ENCODE measurements at places on chromosomes 3 and 15.

DNA sequence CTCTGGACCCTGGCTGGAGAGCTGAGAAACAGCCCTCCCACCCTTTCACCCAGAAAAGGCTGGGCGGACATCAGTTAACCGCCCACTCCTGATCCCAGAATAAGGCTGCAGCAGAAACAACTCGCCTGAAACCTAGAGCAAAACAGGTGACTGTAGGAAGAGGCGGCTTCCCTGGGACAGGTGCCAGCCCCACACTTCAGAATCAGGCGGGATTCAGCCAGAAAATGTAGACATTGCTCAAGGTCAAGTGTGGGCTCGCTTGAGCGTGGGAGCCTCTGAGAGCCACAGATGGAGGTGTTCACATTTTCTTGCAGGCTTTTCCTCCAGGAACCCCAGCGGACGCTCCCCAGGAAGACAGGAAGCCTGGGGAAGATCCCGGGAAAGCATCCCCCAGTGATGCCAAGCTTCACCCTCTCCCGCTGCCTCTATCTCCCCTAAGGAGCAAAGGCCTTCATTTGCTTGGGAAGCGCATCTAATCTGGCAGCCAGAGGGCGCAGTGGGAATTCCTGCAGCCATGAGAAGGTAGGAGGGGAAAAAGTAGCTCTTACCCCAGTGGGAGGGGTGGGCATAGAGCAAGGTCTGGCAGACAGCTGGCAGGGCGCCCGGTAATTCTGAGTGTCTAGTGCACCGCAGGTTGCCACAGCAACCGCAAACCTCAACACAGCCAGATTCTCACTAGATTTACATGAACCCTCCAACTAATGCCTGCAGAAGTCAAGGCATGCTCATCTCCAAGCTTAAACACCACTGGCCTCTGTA lies 77.7 kb downstream of the OCA2 start:
- DNase-seq = no peak

GRCh38 chr3:28122227-28122626 lies 119.2 kb upstream of the CMC1 start:
- no peak for DNase-seq

DNA sequence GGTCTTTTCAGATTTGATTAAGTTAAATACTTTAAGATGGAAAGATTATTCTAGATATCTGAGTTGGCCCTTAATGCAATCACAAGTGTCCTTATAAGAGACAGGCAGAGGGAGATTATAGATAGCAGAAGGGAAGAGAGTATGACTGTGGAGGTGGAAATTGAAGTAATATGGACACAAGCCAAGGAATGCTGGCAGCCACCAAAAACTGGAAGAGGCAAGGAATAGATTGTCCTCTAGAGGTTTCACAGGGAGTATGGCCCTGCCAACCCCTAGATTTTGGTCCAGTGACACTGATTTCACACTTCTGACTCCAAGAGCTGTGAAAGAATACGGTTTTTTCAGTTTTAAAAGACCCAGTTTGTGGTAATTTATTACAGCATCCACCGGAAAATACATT lies 1498.7 kb upstream of the CADM2 start:
- no peak for DNase-seq

DNA sequence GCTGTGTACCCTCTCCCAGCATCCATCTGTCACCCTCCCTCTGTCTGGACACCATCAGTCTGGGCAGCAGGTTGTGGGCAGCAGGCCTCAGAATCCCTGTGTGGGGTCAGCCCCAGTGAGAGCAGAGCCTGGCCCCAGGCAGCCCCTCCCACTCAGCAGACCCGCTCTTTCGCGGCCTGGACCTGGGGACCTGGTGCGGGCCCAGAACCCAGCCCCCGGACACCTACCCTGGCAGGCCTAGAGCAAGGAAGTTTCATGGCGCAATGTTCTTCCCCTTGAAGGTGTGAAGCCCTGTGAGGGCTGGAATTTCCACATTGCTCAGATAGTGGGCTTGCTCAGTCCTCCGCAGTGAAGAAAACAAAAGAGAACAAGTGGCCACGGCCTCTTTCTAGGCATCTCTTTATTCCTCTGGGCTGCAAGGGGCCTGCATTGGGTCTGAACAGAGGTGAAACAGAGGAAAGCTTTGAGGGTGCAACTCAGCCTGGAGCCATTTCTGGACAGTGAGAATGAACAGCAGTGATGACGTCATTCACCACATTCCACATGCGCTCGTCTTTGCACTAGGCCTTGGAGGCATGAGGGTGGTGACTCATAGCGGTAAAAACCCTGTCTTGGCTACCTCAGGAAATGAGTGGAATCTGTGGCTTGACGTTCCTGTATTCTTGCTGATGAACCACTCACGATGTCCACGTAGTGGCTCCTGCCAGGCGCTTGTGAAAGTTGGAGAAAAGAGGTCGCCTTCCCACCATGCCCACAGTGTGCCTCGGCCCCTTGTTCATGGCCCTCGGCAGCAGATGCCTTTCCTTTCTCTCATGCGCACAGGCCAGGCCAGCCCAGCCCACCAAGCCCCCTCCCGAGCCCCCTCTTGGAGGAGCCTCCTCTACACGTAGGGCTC lies 66.1 kb downstream of the SLC30A4 start:
- DNase-seq = peak; percentile 82

GRCh38 chr15:29319823-29320222 lies 50.2 kb upstream of the NSMCE3 start:
- DNase-seq = no peak

DNA sequence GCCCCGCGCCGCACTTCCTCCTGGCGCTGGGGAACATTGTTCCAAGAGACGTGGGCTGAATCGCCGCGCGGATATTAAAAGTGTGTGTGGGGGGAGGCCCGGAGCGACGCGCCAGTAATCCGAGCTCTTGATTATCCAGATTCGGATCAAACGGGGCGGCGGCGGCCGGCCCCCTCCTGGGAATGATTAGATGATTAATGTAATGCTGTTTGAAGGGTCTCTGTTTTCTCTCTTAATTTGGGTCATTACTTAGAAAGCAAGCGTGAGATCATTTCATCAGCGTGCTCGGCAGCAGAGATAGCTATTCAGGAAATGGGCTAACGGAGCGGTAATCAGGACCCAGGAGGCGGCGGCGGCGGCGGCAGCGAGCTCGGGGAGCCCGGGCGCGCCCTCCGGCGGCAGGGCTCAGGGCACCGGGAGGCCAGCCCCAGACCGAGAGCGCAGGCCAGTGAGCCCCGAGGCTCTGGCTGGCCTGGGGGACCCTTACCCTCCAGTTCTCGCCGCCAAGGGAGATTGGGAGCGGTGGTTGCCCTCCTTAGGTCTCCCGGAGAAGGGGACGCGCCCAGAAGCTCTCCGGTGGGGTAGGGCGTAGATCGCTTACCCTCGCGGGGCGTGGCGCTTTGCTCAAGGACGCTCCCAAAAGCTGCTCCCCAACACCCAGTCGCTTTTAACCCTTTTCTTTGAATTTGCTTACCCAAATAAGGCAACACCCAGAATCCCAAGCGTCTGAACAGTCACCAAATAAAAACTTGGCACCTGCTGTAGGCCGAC lies 4.5 kb downstream of the FEZF2 start:
- DNase-seq = no peak

- no peak for DNase-seq
Measured at GRCh38 chr3:164040991-164041390, 1037.3 kb downstream of the SI start.

GRCh38 chr3:177370246-177370822 lies 173.1 kb upstream of the TBL1XR1 start:
- DNase-seq = no peak

DNA sequence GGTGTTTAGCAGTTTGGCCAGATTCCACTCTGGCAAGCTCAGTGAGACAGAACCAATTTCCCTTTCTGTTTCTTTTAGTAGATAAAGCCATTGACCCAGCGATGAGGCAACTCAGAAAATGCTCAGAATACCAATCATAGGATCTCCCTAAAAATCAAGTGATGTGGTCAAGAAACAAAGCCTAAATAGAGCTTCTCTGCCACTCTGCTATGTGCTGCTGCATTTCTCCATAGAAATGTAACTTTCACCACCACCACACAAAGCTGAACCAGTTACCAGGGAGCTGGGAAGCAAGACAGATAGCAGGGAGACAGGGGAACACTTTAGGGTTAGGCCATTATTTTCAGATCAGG lies 109.8 kb downstream of the RPL22L1 start:
- DNase-seq = no peak

DNA sequence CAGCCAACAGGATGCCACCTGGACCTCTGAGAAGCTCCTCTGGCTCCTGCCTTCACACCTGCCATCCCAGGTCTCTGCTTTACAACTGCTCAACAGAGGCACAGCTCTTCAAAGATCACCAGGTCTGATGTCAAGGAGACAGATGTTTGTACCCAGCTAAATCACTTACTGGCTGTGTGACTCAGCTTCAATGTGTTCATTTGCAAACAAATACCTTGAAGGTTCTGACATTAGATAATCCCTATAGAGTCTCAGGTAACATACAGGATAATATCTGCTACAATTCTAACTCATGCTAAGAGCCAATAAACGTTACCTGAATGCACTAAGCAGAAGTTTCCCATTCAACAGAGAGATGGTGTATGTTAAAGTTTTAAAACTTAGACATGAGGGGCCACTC lies 163.4 kb upstream of the IGF1R start:
- DNase-seq = no peak

- DNase-seq = no peak
Measured at GRCh38 chr3:153429821-153430220, 267.8 kb downstream of the RAP2B start.

DNA sequence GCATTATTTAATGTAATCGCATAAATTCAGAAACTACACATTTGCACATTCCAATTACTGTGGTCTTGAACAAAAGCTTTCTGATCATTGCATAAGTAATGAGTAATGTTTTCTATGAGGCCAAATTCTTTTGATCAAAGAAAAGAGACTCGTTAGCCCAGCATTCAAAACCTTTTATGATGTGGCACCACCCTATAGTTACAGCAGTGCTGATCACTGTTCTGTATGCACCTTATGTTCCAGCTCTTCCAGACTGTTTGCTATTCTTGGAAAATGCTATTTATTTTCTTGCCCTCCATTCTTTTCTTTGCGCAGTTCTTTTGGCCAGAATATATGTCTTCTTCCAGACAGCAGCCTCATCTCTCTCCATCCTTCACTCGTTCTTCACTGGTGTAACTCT lies 42.3 kb downstream of the MAP3K13 start:
- no peak for DNase-seq

DNA sequence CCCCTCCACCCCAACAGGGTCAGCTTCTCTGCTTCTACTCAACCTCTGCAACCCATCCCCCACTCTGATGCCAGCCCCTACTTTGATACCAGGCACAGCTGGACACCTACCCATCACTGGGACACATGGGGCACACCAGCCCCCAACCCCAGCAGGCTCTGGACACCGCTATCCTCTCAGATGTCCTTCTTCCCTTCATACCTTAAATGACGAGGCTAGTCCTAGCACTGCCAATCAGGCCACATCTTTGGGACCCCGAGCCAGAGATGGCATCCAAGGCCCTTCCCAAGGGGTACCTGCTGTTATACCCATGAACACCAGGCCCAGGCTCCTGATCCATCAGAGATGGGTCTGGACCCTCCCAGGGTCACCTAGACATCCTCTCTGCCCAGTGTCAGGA lies 10.6 kb downstream of the POC1A start:
- no peak for DNase-seq

GRCh38 chr3:194364652-194365434 lies 4.7 kb downstream of the LRRC15 start:
- no peak for DNase-seq

GRCh38 chr15:68209272-68209671 lies 4.1 kb upstream of the CALML4 start:
- DNase-seq = no peak

GRCh38 chr3:164450276-164450905 lies 627.9 kb downstream of the SI start:
- DNase-seq = no peak

All from CD4-positive, alpha-beta T cell treated with Interleukin-12 subunit alpha and Interleukin-12 subunit beta, for 1 hour (primary cell).